ENCODE measurements at places on chromosomes 3 and 15.

- no peak for DNase-seq
Measured at GRCh38 chr3:129365296-129366136, 62.9 kb downstream of the EFCAB12 start.

GRCh38 chr3:40999682-41000081, 199.6 kb upstream of the CTNNB1 start:
- no peak for DNase-seq

- no peak for DNase-seq
Measured at GRCh38 chr3:100577382-100578008, 31.9 kb upstream of the ADGRG7 start.

DNA sequence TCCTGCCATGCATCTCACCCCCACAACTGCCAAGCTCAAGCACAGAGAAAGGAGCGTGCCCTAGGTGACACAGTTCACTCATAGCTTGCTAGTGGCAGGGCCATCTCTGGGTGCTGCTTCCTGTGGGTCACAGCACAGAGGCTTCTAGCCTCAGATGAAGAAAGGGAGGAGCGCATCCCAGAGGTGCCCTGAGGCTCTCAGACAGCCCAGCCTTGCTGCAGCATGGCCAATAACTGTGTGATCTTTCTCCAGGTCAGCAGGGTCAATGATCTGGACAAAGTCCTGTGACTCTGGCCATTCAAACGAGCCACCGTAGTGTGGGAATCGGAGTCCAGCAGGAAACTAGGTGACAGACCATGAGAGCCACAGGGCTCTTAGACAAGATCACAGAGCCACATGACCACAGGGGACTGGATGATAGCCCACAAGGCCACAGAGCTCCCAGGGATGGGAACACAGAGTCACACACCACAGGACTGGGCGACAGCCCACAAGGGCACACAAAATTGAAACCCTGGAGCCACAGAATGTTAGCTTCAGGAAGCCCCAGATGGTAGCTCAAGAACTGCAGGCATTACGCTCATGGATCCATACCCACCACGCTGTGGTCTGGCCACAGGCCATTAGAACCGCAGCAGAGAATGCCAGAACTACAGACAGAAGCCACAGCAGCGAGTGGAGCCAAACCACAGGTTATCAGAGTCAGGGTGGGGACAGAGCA, 25.9 kb upstream of the GRIP2 start:
- DNase-seq: no peak

DNA sequence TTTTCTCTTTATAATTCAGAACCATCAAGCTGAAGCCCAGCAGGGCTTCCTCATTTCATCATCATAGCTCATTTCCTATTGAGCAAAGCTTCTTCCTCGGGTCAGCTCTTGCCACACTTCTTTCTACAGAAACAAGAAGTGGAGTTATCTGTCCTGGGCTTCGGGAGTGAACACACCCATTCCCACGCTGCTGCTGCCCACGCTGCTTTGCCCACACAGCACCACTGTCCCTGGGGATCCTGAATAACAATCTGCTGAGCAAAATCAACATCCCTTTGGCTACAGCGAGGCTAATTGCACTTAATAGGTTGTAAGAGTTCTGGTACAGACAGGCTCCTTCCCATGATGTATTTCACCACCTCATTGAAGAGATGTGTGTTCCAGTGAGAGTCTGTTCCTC, 23.7 kb downstream of the CEP19 start:
- peak; percentile 64 for DNase-seq

DNA sequence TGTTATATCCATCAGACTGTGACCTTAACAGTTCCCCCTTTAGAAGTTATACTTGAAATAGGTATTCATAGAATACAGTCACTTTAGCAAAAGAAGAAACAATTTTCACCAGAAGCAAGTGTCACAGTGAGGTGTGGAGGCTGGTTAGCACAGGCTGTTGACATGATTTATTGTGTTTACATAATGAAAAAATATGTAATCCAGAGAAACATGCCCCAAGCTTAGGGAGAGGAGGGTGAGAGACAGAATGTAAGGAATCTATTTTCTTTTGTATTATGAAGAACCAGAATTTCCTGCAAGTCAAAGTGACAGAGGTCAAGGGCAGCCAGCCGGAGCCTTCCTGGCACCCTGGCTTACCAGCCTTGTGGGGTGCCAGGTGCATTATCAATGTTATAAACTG, 4.0 kb downstream of the IL12A start:
- DNase-seq: no peak

Data from NCI-H1417 treated with DMSO at 0.1 percent for 48 hours (cell line).